ENCODE measurements at places on chromosomes 13 and 19.
A peak's percentile ranks its signal among the peaks of the same experiment; 100 is the strongest.

GRCh38 chr19:5035105-5035761 is 66.3 kb downstream of the KDM4B start:
- DNase-seq: no peak

DNA sequence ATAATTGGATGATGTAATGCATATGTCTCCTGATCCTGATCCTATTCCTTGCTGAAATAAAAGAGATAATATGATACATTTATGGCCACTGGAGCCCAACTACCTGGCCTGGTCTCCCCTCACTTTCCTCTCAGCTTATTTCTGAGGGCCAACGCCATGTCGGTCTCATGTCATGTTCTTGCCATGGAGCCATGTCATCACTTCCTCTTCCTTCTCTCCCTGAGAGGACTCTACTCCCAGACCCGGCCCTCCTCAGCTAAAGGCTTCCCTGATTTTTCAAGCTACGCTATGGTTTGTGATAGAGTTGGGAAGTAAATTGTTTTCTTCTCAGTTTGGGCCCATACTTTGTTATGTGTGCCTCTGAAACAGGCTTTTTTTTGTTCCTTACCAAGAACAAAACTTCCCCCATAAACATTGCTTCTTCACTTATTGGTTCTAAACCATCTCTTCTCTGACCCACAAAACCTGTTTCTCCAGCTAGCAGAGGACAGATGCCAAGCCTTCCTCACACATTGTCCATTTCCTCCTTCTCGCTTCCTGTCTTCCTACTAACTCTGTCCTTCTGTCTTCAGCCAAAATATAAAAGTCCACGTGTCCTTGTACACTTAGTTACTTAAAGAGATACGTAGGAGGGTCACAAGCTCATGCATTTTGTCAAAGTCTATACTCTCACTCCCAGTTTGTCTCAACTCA is 319.9 kb upstream of the DACH1 start:
- no peak for DNase-seq

DNA sequence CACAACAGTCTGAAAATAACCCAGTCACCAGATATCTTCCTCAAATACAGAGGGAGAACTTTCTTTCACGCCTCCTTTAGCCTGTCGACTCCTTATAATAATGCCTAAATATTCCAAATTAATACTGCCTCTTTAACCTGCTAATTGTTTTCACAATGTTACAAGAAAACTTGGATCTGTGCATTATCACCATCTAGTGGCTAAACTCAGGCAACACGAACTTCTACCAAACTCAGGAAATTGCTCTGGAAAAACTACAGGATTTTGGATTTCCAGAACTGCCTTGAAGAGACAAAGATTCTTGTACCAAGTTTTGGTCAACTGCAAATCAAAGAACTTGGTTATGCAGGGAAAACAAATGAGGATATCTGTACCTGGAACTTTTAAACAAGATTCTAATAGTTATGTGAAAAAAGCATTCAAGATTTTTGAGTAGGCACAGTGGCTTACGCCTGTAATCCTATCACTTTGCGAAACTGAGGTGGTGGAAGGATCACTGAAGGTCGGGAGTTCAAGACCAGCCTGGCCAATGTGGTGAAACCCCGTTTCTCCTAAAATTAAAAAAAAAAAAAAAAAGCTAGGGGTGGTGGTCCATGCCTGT is 10.8 kb downstream of the CLN5 start:
- DNase-seq: peak; percentile 35

DNA sequence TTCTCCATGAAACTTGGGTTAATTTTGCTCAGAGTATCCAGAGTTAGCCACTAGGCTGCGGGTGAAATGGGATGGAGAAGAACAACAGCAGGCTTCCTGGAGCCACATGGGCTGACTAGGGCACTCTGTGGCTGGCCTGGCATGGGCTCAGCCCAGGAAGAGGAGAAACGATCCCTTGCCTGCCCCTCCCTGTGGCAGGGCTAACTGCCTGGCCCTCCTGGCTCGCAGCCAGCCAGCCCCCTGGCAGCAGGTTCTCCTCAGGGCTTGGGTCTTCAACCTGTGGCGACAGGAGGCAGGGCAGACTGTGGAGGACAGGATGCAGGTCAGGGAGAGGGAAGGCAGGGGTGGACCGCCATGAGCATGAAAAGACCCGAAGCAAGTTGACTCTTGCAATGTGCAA is 78.7 kb upstream of the GPR183 start:
- no peak for DNase-seq

- DNase-seq: no peak
These were observed 45.9 kb upstream of the ATP11A start for GRCh38 chr13:112643759-112644459.

GRCh38 chr19:55690109-55690768 is 15.2 kb downstream of the EPN1 start:
- DNase-seq: no peak

DNA sequence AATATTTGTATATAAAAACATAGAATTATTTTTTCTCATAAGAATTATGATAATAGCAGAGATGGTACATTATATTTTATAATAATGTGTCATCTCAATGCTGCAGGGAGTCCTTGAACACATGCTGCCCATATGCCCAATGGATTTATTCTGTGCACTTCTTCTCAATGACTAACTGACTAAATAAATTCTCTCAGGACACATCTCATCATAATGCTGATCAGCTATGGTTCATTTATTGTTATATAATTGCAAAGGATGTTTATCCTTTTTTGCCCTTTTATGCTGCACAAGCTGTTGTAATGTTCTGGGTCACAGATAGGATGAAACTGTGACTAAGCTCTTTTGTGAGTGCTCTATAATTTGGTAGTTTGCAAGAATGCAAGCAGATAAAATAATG is 1273.3 kb upstream of the ATXN8OS start:
- DNase-seq: no peak

GRCh38 chr13:99320693-99321481 is 13.7 kb upstream of the GPR183 start:
- peak; percentile 44 for DNase-seq

DNA sequence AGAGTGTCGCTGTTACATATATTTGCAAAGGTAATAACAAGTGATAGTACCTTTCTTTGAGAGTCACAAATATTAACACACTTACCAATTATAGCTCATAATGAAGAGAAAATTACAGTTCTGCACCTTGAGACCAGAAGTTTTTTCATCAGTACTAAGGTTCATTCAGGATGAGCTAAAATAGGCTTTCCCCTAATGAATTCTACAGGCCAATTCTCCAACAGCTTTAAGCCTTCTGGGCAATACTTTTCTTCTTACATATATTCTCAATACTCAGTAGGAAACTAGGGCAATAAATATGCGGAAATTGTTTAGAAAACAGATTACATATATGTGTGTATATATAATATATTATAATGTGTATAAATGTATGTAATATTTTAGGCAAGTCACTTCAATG is 2672.8 kb upstream of the PCDH20 start:
- DNase-seq: no peak

GRCh38 chr13:99123101-99124045 is 77.3 kb upstream of the UBAC2 start:
- no peak for DNase-seq

DNA sequence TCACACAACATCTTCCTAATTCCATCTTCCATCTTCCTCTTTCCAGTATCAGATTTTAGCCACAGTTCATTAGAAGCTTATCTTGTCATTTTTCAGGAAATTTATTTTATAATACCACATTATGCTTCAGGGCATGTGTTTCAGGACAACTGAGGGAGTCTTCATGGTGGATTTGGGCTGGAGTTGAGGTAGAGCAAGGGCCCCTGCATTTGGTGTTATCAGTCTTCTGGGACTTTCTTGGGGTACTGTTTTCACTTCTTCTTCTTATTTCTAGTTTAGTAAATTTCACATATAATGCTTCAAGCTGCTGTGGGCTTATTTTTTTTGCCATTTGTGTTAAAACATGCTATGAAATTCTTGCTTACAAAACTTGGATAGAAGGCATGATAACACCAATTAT is 188.7 kb downstream of the LHFPL6 start:
- DNase-seq: no peak

DNA sequence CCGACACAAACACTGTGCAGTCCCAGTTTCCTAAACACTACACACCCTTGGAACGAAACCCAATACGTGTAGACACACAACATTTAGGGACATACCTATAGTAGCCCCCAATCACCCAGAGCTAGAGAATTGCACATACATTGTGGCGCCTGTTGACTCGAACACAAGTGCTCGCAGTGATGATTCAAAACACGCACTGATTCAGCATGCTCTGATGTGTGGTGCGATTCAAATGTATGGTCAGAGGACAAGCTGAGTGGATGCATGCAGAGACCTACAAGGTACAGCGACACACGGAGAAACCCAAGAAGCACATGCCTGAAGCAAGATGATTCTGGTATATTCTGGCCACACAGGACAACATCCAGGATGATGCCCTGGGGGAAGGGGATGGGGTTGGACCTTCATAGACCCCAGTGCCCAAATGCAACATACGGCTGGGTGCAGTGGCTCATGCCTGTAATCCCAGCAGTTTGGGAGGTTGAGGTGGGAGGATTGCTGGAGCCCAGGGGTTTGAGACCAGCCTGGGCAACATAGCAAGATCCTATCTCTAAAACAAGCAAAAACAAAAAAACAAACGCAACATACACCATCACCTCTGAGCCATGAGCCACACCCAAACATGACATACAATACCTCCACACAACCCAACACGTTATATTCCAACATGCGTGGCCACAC is 997 bp upstream of the KCNN4 start:
- DNase-seq: no peak

DNA sequence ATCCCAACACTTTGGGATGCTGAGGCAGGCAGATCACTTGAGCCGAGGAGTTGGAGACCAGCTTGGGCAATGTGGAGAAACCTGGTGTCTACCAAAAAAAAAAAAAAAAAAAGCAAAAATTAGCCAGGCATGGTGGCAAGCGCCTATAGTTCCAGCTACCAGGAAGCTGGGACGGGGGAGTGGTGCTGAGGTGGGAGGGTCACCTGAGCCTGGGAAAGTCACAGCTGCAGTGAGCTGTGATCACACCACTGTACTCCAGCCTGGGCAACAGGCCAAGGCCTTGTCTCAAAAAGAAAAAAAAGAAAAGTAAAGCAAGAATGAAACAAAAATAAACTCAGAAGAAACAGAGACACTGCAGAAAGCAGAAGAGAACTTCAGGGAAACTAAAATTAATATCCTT is 31.6 kb downstream of the MTRF1 start:
- DNase-seq: peak; percentile 5

DNA sequence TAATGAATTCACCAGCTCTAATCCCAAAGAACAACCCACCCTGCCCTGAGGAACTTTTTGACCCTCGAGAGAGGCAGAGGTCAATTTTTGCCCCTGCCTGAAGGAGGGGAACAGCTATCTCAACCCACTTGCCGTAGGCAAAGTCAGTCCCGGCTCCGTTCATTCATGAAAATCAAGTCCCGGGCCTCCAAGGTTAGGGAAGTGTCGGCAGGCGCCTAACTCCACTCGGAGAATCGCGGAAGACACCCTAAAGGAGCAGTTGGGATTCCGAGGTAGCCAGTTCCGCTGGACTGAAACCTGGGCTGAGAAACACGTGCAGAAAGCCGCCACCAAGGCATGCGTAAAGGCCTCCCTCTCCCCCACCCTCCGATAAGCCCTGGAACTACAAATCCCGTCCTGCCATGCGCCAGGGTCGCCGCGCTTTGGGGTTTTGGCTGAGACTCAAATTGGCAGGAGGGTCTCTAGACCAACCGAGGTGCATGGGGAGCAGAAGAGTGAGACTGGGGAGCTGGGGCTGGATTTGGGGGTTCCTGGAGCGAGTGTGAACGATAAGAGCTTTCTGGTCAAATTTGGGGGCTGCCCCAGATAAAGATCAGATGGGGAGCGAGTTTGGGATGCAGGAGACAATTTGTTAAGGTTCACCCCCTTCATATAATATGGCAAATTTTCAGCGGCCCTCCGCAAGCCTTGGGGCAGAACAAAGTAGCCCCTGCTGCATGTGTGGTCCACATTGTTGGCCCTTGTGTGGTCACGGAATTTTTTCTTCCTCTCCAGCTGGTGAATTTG is at the start of gene TNPO2:
Gene TNPO2, minus strand, starts transcription at position 292 of the 786 bp plus-strand sequence. CDS start 2,955 bp downstream, outside the sequence.
- peak; percentile 69 for DNase-seq
